Placental epithelial cell (primary cell): ENCODE measurements at places on chromosomes 5 and 9. TPM values are rescaled to one million over a fixed set of nuclear protein-coding genes. Genes with fewer than 3 reads are reported as not detected.

The SV2C gene
- not detected in 2 replicates for total RNA-seq

The AJM1 gene
- total RNA-seq = 0.76 and 1.2 TPM in 2 replicates

The YTHDC2 gene
- total RNA-seq = 23.5 and 24.3 TPM in 2 replicates

The OR2K2 gene
- not detected in 2 replicates for total RNA-seq

The TMEM250 gene
- total RNA-seq = 38.1 and 61.1 TPM in 2 replicates

The PCDHGA11 gene
- total RNA-seq = 6.2 and 9.0 TPM in 2 replicates

The MAP1B gene
- total RNA-seq = 186 and 212 TPM in 2 replicates
